ENCODE measurements at places on chromosomes 7 and 10.

DNA sequence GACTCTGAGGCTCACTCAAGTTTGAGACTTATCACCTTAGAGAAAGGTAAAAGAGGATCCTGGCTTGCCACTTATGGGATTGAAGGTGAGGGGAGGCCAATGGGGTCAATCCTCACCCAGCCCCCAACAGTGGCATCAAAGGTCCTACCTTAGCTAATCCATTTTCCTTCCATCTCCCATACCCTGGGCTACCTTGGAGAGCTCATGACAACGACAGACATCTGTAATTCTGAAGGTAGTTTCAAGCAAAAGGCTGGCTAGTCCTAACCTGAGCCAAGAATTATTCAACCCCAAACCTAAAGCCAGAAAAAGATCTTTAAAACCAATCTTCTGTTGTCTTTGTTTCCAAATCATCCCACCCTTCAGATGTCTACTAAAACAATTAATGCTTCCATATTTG lies 179.2 kb upstream of the GHITM start:
- DNase-seq = no peak

DNA sequence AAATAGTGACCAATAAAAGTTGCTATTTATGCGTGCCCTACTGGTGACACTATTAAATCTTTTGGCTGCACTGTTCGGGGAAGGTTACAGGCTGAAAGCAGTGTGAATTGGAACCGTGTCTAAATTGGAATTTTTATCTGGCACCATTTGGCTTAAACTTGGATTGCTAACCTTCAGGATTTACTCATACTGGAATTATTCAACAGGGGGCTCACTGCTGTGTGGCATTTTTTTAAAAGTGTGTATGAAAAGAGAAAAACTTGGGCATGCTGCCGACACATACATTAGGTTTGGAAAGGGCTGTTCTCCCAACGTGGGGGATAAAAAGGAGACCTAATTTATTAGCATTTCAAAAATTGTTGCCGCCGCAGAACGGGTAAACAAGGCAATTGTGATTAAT lies 537.9 kb upstream of the MGMT start:
- DNase-seq = no peak

DNA sequence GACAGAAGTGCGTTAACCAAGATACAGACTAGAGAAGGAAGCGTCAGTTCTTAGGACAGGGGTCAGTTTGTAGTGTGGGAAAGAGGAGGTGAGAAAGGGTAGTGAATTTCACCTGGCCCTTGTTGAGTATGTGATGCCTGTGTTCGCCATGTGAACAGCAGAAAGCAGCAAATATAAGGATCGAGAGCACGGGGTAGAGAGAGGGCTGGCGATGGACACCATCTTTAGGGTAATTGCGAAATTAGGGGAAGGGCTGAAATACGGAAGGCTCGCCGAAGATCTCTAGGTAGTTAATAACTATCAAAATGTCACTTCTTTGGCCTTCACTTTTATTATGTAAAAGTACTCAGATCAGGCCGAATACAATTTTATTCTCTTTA lies 6.2 kb upstream of the MEST start:
- no peak for DNase-seq

- no peak for DNase-seq
Observed at GRCh38 chr7:20172736-20173334, 44.3 kb downstream of the MACC1 start.

GRCh38 chr10:124291001-124291701 lies 127.6 kb downstream of the OAT start:
- DNase-seq = no peak

- no peak for DNase-seq
Observed at GRCh38 chr10:17676919-17677318, 33.0 kb downstream of the STAM start.

DNA sequence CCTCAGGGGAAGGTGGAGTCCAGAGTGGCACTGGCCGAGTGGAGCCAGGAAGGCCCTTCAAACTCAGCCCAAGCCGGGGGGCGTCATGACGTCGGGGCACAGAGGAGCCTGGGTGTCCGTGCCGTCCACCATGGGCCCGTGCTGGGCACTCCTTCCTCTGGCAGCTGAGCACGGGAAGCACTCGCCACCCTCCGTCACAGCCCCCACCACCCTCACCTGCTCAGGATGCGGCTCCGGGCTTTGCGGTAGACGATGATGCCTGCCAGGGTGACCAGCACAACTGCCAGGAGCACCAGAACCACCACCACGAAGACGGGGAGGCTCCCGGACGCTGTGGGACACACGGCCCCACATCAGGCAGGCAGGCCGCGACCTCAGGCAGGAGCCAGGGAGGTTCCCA lies 8.1 kb downstream of the ADAM8 start:
- DNase-seq = no peak

DNA sequence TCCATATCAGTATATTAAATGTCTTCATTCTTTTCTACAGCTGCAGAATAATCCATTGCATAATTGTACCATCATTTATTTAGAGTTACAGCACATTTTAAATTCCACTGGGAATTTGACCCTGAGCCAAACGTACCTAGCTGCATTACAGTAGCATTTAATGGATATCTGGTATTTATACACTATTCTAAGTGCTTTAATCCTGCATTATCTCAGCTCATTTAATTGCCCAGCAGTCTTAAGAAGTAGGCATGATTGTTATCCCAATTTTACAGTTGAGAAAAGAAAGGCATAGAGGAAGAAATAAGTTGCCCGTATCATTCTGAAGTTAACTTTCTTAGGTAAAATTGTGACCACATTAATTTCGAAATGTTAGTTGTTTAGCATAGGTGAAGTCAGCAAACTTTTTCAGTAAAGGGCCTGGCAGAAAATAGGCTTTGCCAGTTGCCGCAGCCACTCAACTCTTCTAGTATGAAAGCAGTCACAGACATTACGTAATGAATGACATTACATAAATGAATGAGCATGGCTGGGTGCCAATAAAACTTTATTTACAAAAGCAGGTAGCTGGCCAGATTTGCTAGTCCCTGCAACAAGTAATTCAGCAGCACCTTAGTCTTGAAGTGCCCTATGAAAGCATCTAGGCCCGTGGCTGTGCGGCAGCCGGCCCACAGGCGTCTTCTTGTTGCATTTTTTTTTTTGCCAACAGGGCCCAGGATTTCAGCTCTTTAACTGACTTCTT lies 30.0 kb downstream of the GUSB start:
- DNase-seq = no peak

GRCh38 chr10:127524229-127524628 lies 24.9 kb upstream of the NPS start:
- no peak for DNase-seq

Measured in caudate nucleus (tissue), 63 donors.